ENCODE measurements at places on chromosomes 6 and 20.
A peak's percentile ranks its signal among the peaks of the same experiment; 100 is the strongest.

DNA sequence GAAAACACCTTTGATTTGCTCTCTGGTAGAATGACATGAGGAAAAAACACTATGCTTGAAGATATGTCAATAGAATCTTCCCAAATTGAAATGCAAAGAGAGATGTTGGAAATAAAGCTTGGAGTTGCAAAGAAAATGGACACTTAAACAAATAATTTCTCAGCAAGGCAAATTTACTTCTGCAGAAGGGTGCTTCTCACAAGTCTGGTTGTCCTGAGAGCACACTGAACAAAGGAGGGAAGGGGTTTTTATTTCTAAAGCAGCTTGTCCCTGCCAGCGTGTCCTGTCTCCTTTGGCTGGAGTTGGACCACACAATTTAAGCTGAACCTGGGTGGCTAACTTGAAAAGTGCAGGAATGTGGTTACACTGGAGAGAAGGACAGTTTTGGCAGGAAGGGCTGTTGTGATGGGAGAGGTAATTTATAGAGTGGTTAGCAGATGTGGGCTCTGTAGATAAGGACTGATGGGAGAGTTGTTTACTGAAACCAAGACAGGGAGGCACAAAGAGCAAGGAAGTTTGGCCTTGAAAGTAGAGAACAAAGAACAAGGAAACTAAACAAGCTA lies 454.6 kb upstream of the EYS start:
- no peak for DNase-seq

GRCh38 chr6:118562959-118563358 lies 14.9 kb downstream of the PLN start:
- no peak for DNase-seq

GRCh38 chr6:114649298-114649697 lies 306.5 kb upstream of the HS3ST5 start:
- no peak for DNase-seq

DNA sequence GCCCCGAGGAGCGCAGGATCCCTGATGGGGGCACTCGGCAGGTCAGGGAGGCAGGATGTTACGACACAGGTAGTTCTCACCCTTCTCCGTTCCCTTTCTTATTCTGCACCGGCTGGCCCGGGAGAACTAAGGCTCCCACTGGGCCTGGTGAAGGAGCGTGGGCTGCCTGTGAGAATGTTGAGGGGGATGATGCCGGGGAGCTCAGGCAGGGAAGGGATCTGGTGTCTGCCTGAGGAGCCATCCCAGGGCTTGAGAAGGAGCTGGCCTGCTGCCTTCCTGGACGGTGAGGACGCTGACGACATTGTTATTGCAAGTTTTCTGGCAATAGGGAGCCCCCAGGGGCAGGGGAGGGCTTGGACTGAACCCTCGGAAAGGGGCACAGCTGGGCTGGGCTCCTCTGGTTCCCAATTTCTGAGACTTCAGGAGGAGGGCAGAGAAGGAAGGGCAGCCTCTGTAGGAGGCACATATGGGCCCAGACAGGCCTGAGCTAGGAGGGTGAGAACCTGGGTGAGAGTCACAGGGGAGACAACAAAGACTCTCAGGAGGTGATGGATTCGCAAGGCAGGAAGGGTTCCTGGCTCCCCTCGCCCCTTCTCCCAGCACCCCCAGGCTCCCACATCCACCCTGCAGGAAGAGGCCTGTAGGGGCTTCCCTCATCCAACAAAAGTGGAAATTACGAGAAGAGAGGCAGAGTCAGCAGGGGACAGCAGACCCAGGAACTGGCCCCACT lies 32.8 kb downstream of the CYP21A2 start:
- DNase-seq, result no peak

- no peak for DNase-seq
Observed at GRCh38 chr20:19396460-19397081, 184.1 kb downstream of the SLC24A3 start.

DNA sequence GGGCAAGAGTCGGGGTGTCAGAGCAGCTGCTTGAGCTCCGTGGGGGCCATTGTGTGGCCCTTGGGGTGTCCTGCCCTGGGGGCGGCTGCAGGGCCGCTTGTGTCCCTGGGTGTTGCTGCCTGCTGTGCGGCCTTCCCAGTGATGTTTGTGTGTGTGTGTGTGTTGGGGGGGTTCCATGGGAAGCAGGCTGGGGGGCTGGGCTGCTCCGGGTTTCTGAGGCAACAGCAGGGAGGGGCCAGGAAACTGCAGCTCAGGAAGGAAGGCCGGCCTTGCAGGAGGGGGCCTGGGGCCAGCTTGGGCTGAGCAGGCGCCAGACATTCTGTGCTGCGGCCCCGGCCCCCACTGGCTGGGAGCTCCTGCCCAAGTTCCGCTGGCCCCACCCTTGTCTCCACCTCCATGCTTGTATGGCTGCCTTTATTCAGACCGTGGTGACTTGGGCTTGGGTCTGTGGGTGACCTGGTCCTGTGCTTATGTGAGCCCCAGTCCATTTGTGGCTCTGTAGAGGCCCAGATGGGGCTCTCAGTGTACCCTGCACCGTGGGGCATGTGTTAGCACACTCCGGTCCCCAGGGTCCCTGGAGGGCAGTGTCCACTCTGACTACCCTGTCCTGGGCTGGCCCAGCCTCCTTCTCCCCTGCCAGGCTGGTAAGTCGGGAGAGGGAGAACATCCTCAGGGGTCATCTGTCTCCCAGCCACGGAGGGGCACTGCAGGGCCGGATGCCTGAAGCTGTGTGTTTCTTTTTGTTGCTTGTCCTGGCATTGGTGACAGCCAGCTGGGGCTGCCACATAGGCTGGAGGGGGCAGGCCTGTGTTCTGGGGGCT lies 4.6 kb upstream of the SOX18 start:
- no peak for DNase-seq

- no peak for DNase-seq
Observed at GRCh38 chr6:77548190-77548589, 84.9 kb upstream of the HTR1B start.

- peak; percentile 34 for DNase-seq
Observed at GRCh38 chr6:137657351-137657911, 163.2 kb upstream of the OLIG3 start.

GRCh38 chr6:47489995-47490394 lies 12.4 kb downstream of the CD2AP start:
- no peak for DNase-seq

GRCh38 chr20:3235666-3236324 lies 3.2 kb downstream of the SLC4A11 start:
- no peak for DNase-seq

- DNase-seq, result no peak
Observed at GRCh38 chr6:136323431-136324112, 33.9 kb upstream of the BCLAF1 start.

All from stimulated activated CD8-positive, alpha-beta memory T cell treated with anti-CD3 and anti-CD28 coated beads, Interleukin-15, amount 100 ng/mL, for 48 hours (primary cell).